ENCODE measurements at places on chromosomes 3 and 15. TPM values are rescaled to one million over a fixed set of nuclear protein-coding genes. Genes with fewer than 3 reads are reported as not detected.

DNA sequence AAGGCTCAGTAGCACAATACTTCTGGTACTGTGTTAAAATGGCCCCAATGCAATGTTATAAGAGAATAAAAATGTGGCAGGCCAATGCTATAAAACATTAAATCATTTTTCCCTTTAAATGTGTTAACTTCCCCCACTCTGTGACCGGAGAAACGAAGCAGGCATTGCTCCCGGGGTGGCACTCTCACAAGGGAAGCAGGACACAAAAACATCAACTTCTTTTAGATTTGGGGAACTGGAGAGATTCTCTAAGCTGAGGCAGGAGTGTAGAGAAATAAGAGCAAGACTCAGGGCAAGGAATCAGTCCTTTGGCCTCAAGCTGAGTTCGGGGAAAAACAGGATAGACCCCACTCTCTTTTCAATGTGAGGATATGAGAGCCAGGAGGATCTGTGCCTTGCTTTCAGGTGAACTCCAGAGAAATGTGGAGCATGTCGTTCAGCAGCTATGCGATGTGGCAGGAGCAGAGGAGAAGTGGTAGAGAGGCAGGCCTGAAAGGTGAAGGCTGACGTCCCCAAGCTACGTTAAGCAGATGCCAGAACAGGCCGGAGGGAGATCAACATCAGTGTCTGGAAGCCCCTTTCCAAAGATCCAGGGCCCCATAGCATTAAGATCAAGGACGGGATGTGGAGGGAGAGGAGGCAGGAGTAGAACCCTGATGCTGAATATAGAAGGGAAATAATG, 160.2 kb downstream of the PLD1 start:
- no peak for DNase-seq

DNA sequence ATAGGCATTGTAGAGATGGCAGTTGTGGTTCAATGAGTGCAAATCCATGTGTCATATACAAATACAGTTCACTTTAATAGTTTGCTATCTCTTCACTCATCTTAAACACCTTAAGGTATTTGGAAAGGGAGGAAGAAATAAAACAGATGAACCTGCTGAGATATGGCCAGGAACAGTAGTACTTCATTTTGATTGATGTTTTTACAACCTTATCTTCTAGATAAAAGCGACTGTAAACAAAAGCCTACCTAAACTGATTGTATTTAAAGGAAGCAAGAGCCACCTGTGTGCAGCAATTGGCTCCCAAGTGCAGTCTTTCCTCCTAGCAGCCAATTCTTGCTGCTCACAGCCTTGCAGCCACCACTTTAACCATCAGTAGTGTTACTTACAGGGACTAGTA, 217.7 kb downstream of the CDIN1 start:
- DNase-seq: peak; percentile 40

DNA sequence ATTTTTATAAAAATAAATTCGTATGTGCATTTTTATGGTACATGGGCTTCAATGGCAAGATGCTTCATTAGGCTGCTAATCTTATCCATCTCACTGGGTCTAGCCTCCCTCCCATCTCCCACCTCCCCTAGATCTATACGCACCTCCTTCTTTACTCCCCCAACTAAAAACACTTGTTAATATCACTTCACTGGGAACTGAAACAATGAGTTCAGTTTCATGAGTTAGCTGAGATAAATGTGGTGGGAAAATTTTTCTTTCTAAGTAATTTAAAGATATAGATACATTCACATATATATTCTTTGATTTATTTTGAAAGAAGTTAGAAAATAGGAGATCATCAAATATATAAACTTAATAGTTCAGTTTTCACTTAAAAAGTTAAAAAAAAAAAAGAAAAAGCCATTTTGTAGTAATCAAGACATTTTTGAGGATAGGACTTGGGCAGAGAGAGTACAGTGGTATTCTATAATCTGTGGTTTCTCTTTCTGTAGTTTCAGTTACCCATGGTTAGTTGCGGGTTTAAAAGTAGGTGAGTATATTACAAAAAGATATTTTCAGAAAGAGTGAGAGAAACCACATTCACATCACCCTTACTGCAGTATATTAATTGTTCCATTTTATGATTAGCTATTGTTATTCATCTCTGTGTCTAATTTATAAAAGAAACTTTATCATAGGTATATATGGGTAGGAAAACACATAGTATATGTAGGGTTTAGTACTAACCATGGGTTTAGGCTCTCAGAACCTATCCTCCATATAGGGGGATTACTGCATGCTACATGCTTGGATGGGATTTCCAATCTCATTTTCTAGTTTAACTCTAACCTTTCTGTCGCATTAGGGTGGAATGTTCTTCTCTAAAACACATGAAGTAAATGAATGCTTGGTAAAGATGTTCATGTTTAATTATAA, 316.0 kb upstream of the CBLB start:
- DNase-seq: no peak

- DNase-seq: no peak
Observed at GRCh38 chr3:189637750-189638149, 6.6 kb downstream of the TP63 start.

GRCh38 chr3:140134231-140134965, 199.4 kb downstream of the CLSTN2 start:
- DNase-seq: no peak

Gene CPEB1
- total RNA-seq: 9.4 TPM

DNA sequence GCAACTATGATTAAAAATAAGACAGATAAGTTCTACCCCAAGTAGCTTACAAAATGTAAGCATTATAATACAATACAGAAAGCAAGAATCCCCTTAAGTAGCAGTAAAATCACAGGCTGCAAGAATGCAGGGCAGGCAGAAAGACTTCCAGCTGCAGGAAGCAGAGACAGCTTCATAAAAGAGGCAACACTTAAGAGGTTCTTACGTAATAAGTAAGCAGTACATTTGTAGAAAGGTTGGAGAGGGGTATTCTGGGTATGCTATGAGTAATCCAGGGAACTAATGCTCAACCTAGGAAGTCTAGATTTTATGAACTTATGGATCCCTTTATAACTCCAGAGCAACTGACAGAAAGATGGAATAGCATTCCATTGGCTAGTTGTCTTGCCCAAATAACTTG, 151.6 kb downstream of the IL5RA start:
- DNase-seq: no peak

DNA sequence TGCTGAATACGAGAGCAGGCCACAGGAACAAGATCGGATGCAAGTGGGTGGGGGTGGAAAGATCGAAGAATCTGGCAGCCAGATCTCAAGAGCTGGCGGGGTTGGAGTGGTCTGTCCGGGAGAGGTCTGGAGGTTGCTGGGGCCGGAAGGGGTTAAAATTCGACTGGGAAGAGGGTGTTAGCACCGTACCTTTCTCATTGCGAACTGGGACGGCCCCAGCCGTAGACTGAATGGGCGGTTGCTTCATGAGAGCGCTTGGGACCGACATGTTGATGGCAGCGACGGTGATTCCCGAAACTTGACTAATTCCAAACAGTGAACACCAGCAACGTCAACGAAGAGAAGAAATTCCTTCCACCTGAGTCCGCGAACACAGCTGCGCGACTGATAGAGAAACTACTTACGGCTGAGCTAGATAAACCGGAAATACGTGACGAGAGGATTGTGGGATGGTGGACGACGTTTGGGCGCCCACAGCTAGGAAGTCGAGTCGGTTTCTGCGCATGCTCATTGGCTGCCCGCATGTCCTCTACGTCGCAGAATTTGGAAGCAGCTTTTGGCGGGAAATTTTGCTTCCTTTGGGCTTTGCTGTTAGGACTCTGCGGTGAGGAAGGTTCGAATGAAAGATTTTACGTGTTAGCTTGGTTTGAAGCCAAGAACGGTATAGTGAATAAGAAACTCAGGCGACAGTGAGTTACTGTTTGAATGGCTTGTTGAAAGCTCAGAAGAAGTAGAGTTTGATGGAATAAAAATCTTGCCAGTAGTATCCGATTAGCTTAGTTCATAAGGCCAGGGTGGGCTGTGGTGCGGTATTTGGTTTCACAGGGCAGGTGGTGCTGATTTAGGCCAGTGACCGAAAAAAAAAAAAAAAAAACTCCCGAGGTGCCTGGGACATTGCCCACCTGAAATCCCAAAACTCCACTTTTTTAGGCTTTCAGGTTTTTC, at the start of gene MFAP1:
Gene MFAP1, minus strand, starts transcription at position 389 of the 945 bp plus-strand sequence. Its CDS starts 121 bp downstream, at position 268.
- peak; percentile 97 for DNase-seq

- DNase-seq: no peak
Observed at GRCh38 chr3:112116748-112117186, 16.3 kb downstream of the GCSAM start.

Gene SCAANT1
- total RNA-seq: not detected

DNA sequence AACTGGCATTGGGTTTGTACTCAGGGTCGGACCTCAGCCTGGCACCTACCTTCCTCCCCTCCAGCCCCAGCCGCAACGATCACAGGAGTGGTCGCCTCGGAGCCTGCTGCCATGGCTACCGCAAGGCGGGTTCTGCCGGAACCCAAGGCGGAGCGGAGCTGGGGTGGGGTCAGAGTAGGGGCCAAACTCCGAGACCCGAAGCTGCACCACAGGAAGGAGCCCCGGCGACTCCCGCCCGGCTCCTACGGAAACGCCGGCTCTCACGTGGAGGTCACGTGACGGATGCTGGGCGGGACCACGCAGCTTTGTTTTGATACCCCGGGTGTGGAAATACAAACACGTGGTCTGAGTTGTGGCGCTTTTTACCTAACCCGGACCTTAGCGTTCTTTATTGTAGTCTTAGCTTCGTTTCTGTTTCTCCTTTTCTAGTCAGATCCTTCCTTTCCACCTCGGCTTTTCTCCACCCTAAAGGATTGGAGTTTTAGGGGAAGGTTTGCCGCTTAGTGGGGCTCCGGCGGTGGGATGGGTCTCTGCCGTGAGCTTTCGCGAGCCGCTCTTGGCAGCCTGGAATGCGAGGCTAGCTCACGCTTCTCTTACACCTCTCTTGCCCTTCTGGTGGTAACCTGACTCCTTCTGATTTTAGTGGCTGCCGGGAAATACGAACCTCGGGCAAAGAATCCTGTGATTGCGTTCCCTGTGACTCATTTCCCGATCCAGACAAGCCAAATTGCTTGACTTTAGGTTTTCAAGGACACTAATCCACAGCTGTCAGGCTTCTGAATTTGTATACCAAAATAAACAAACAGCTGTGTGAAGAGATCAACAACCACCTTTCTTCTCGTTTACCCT, at the start of gene HSPBAP1:
Gene HSPBAP1, minus strand, starts transcription at position 264 of the 849 bp plus-strand sequence. Its CDS starts 151 bp downstream, at position 113.
- DNase-seq: peak; percentile 98

GRCh38 chr15:68318008-68318835, 40.7 kb downstream of the FEM1B start:
- DNase-seq: no peak

DNA sequence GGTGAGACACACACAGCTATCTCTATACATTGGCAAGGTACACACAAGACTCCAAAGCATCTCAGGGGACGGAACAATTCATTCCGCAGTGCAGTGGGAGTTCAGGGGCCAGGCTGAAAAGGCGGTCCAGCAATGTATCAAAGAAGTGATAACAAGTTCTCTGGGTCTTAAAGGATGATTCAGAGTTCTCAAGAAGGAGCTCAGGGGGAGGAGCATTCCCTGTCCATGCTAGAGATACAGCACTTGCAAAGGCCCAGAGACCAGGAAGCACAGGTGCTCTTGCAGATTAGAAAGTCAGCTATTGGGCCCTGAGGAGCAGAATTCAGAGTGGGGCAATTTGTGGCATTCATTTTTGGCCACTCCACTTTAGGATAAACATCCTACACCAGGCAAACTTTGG, 34.9 kb downstream of the MECOM start:
- no peak for DNase-seq

- DNase-seq: no peak
Observed at GRCh38 chr15:65521350-65521749, 3.9 kb upstream of the DPP8 start.

Gene AADACL2
- not detected for total RNA-seq

DNA sequence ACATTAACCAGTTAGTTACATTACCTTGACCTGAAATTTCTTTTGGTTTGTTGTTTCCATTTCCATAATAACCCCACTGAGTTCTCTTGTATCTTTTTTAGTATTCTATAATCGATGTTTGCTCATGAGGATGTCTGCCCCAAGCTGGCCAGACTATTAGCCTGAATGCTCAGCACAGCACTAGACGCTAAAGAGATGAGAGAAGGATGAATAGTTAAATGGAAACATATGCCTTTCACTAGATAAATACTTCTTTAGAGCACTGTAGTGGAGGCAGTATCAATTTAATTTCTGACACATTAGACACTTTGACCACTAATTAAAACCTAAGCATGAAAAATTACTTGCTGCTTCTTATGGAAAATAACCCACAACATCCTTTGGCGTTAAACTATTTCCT, 654.9 kb upstream of the KCNMB2 start:
- no peak for DNase-seq

DNA sequence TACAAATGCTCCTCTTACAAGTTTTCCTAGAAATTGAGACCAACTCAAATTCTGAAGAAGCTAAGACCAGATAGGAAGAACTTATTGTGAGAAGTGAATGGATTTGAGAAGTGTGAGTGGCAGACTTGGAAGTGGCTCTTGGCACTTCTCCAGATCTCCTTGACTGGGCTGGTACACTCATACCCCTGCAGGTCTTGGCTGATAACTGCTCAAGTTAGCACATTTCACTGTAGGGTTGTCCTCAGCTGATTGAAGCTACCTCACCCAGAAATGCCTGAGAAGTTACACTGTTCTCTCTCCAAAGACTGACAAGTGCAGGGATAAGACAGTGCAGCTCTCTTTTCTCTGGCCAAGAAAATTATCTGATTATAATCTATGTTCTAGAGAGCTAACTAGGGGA, 16.5 kb upstream of the CLDN1 start:
- DNase-seq: peak; percentile 87

Measured in M059J (cell line).